ENCODE measurements at places on chromosomes 12 and 14. TPM values are rescaled to one million over a fixed set of nuclear protein-coding genes. Genes with fewer than 3 reads are reported as not detected.

DNA sequence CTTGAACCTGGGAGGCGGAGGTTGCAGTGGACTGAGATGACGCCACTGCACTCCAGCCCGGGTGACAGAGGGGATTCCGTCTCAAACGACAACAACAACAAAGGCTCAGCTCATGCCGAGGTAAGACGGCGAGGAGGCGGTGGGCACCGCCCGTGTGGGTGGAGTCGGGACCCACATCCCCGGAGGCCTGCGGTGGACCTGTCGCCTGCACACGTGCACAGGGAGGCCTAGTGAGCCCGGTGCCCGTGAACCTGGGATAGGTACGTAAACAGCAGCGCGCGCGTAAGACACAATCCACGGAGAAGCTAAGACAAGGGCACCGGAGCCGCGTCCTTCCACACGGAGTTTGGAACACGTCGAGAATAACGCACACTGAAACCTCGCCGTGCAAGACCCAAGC lies 78.7 kb downstream of the GALNT9 start:
- no peak for DNase-seq
- H3K27me3 ChIP-seq: peaks cover 1% of the 10 kb centered on the region
- no peak overlapping the region for H3K27ac ChIP-seq

Gene UNC79
- total RNA-seq: 0.05 TPM

Gene EPS8
- 3.2 TPM for total RNA-seq

DNA sequence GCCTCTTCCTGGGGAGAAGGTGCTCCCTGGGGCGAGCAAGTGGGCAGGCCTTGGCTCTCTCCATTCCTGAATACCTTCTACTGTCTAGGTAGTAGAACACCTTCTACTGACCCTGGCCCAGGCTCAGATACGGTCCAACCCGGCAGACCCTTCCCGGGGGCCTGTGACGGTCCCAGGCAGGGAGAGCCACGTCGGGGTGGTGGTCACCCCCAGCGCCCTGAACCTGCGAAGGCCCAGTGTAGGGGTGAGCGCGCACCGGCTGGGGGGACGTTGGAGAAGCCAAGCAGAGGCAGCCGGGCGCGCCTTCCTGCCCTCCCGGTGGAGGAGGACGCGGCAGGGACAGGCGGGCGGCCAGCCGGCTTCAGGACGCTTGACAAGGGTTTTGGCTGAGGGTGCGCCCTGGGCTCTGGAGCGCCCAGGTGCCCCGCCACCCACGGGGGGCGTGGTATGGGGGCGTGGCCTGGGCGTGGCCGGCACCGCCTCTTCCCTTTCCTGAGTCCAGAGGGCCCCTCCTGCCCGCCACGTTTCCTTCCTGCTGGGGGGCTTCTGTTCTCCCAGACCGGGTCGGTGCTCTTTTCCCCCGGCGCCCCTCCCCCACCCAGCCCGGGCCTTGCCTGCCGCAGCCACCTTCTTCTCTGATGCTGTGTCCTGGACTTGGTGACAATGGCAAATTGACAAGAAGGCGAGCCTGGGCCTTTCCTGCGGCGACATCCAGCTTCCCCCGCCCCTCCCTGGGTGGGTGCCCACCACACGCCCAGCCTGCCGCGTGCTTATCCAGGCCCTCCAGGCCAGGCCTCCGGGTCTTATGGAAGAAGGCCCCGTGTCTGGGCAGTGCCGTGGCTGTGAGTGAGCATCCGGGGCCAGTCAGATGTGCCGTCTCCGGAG lies 24.5 kb upstream of the PPP1R13B start:
- H3K27me3 ChIP-seq: no peaks in the 10 kb centered on the region
- H3K4me3 ChIP-seq: peak overlapping the region; percentile 84
- peak; percentile 84 for DNase-seq
- no peaks in the 10 kb centered on the region for H3K36me3 ChIP-seq
- peak overlapping the region; percentile 56 for H3K27ac ChIP-seq

Gene GNG2
- 146 TPM for total RNA-seq

Gene SPRYD4
- total RNA-seq: 2.9 TPM

Measured in activated CD4-positive, alpha-beta memory T cell treated with anti-CD3 and anti-CD28 coated beads for 36 hours (primary cell).